SJSA1 (cell line): ENCODE measurements at places on chromosomes 4 and X. TPM values are rescaled to one million over a fixed set of nuclear protein-coding genes. Genes with fewer than 3 reads are reported as not detected.

CLCN4 gene
- total RNA-seq = 6.6 and 10.9 TPM in 2 replicates

SFRP2 gene
- total RNA-seq = not detected in 2 replicates

DGKK gene
- total RNA-seq = not detected in 2 replicates

ARMCX2 gene
- 3.4 and 6.9 TPM in 2 replicates for total RNA-seq

TCEAL4 gene
- 45.1 and 50.6 TPM in 2 replicates for total RNA-seq

ARSJ gene
- total RNA-seq = 51.5 and 67.0 TPM in 2 replicates

TSPAN7 gene
- total RNA-seq = 0.08 TPM in 1 of 2 replicates, not detected in the other

FGB gene
- total RNA-seq = not detected in 2 replicates

TET2 gene
- 7.1 and 13.1 TPM in 2 replicates for total RNA-seq

WAS gene
- not detected in 2 replicates for total RNA-seq

ADAM29 gene
- not detected in 2 replicates for total RNA-seq

SHROOM4 gene
- total RNA-seq = 2.9 and 6.6 TPM in 2 replicates

GAGE2A gene
- not detected in 2 replicates for total RNA-seq

LEF1 gene
- total RNA-seq = 46.3 and 55.5 TPM in 2 replicates

PDCL2 gene
- total RNA-seq = not detected in 2 replicates

PCDH11X gene
- not detected in 2 replicates for total RNA-seq
